Uterus (tissue), 4 donors: ENCODE measurements at places on chromosomes 4 and X.

GRCh38 chr4:128812442-128813235 is 3.1 kb downstream of the JADE1 start:
- peak overlapping the region; percentile 96 for H3K27ac ChIP-seq
- no peak for DNase-seq
- peak overlapping the region; percentile 93 for H3K4me3 ChIP-seq
- H3K4me1 ChIP-seq = no peaks in the 10 kb centered on the region
- no peaks in the 10 kb centered on the region for H3K27me3 ChIP-seq

- no peak overlapping the region for H3K27ac ChIP-seq
- peak; percentile 23 for DNase-seq
- no peaks in the 10 kb centered on the region for H3K4me1 ChIP-seq
- H3K4me3 ChIP-seq = no peak overlapping the region
These were observed 9.7 kb upstream of the MAGEA4 start for GRCh38 chrX:151902813-151903591.

- H3K36me3 ChIP-seq = no peaks in the 10 kb centered on the region
- no peak overlapping the region for H3K27ac ChIP-seq
- no peaks in the 10 kb centered on the region for H3K4me1 ChIP-seq
- H3K27me3 ChIP-seq = no peaks in the 10 kb centered on the region
- H3K4me3 ChIP-seq = no peak overlapping the region
These were observed 135.6 kb upstream of the ZIC3 start for GRCh38 chrX:137430301-137430700.

DNA sequence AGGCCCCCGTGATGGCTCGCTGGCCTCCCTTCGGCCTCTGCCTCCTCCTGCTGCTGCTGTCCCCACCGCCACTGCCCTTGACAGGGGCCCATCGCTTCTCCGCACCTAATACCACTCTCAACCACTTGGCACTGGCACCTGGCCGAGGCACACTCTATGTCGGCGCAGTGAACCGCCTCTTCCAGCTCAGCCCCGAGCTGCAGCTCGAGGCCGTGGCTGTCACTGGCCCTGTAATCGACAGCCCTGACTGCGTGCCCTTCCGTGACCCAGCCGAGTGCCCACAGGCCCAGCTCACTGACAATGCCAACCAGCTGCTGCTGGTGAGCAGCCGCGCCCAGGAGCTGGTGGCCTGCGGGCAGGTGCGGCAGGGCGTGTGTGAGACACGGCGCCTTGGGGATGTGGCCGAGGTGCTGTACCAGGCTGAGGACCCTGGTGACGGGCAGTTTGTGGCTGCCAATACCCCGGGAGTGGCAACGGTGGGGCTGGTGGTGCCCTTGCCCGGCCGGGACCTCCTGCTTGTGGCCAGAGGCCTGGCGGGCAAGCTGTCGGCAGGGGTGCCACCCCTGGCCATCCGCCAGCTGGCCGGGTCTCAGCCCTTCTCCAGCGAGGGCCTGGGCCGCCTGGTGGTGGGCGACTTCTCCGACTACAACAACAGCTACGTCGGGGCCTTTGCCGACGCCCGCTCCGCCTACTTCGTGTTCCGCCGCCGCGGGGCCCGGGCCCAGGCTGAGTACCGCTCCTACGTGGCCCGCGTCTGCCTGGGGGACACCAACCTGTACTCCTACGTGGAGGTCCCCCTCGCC is 3.0 kb downstream of the PLXNB3 start:
- DNase-seq = peak; percentile 17
- H3K4me1 ChIP-seq = no peaks in the 10 kb centered on the region
- H3K27ac ChIP-seq = no peak overlapping the region
- H3K4me3 ChIP-seq = no peak overlapping the region

GRCh38 chr4:5979981-5980380 is 38.2 kb downstream of the C4orf50 start:
- H3K36me3 ChIP-seq = no peaks in the 10 kb centered on the region
- no peaks in the 10 kb centered on the region for H3K4me1 ChIP-seq
- peak; percentile 24 for DNase-seq
- H3K4me3 ChIP-seq = no peak overlapping the region
- H3K27ac ChIP-seq = no peak overlapping the region

- no peaks in the 10 kb centered on the region for H3K4me1 ChIP-seq
- peak; percentile 64 for DNase-seq
- no peaks in the 10 kb centered on the region for H3K27me3 ChIP-seq
- H3K4me3 ChIP-seq = no peak overlapping the region
- H3K27ac ChIP-seq = peak overlapping the region; percentile 54
These were observed 111.2 kb upstream of the PLS3 start for GRCh38 chrX:115449742-115450141.

DNA sequence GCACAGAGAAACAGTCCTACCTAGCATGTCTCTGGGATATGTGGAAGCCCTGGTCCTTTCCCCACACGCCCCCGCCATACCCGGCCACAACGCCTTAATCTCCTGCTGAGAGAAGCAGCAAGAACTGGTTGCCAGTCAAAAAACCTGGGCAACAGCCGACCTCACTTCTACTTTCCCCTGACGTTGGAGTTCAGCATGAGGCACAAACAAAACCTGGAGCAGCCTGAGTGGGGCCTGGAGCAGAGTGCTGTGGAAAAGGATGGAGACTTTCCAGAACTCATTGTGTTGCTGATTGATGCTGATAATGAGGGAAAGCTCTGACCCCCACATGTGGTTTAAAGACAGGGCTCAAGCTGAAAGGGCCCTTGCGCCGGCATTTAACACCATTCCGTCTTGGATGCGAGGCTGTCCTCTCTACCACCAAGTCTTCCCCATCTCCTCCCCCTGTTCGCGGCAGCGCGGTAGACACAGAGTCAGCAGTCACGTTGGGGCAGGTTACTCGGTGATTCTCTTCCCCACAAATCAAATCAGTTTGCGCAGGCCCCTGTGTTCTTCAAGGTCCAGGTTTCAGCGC is 666 bp downstream of the CCDC158 start:
- H3K4me1 ChIP-seq = no peaks in the 10 kb centered on the region
- H3K27me3 ChIP-seq = no peaks in the 10 kb centered on the region
- no peaks in the 10 kb centered on the region for H3K36me3 ChIP-seq
- peak overlapping the region; percentile 47 for H3K4me3 ChIP-seq
- H3K27ac ChIP-seq = no peak overlapping the region
